ENCODE measurements at places on chromosomes 16 and 17.
A peak's percentile ranks its signal among the peaks of the same experiment; 100 is the strongest.

GRCh38 chr17:27802962-27803680 is 2.8 kb upstream of the NOS2 start:
- no peak for DNase-seq

DNA sequence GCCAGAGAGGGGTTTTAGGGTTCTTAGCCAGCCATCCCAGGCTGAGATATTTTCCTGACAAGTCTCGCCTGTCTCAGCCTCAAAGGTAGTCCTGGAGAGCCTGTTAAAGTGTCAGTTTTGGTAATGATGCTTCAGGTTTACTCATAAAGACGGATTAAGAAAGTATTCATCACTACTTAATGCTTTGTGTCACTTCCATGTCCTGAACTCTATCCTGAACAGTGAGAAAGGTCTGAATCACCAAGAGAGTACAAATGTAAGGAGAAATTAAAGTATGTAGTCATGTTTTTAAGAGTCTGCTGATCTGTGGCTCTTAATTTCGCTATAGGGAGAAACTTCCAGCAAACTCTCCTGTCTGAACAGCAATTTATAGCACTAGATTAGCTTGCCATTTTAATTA is 14.0 kb downstream of the RPGRIP1L start:
- DNase-seq: no peak

- DNase-seq: no peak
Observed at GRCh38 chr16:21937336-21937829, 15.8 kb upstream of the UQCRC2 start.

GRCh38 chr17:65523411-65523810 is 38.0 kb downstream of the AXIN2 start:
- no peak for DNase-seq

DNA sequence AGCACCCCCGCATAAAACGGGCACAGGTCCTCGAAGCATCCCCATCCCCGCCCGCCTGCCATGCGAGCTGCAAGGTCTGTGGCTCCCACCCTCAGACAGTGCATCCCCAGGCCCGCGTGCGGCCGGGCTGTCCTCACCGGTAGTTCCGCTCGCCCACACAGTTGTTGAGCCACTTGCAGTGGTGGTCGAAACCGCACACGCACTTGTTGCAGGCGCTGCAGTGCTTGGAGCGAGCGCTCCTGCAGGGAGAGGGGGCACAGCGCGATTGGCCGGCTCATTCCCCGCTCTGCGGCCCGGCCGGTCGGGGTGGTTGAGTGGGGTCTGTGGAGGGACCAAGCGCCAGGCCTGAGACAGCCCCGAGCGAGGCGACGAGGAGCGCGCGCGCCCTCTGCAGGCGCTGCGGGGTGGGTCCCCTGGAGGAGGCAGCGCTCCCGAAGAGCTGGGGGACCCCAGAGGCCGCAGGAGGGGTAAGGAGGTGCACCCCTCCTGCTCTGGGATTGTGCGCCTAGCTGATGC is 6.0 kb upstream of the TPPP3 start:
- DNase-seq: peak; percentile 73
